ENCODE measurements at places on chromosomes 16 and 17.
A peak's percentile ranks its signal among the peaks of the same experiment; 100 is the strongest.

DNA sequence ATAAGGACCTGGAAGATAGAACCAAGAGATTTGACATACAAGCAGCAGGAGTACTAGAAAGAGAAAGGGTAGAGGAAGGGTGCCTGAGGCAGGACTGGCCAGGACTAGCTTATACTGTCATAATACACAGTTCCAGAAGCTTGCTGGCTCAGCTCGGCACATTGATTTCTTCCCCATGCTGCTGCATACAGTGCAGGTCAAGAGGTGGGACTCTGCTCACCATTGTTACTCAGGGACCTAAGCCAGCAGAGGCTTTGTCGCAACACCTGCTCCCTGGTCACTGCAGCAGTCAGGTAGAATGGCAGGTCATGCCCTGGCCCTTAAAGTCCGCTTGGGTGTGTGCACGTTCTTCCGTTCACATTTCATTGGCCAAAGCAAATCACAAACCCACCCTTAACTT, 32.8 kb downstream of the LDHD start:
- DNase-seq, result no peak

- no peak for DNase-seq
Measured at GRCh38 chr17:5819396-5819795, 235.1 kb upstream of the NLRP1 start.

DNA sequence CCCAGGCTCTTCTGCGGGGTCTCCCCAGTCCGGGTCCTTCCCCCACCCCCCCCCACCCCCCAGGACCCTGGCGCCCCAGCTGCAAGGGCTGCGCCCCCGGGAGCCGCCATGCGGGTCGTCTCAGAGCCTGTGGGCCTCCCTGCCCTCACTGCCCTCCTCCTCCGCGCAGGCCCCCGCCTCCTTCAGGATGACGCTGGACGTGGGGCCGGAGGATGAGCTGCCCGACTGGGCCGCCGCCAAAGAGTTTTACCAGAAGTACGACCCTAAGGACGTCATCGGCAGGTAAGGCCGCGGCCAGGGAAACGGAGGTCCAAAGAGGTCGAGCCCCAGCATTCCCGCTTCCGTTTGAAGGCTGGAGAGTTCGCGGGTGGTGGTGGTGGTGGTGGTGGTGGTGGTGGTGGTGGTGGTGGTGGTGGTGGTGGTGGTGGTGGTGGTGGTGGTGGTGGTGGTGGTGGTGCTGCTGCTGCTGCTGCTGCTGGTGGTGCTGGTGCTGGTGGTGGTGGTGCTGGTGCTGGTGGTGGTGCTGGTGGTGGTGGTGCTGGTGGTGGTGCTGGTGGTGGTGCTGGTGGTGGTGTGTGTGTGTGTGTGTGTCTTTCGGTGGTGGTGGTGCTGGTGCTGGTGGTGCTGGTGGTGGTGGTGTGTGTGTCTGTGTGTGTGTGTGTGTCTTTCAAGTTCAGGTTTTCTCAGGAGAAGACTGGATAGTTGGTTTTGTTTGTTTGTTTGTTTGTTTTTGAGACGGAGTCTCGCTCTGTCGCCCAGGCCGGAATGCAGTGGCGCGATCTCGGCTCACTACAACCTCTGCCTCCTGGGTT, 615 bp downstream of the PHKG2 start:
- no peak for DNase-seq

DNA sequence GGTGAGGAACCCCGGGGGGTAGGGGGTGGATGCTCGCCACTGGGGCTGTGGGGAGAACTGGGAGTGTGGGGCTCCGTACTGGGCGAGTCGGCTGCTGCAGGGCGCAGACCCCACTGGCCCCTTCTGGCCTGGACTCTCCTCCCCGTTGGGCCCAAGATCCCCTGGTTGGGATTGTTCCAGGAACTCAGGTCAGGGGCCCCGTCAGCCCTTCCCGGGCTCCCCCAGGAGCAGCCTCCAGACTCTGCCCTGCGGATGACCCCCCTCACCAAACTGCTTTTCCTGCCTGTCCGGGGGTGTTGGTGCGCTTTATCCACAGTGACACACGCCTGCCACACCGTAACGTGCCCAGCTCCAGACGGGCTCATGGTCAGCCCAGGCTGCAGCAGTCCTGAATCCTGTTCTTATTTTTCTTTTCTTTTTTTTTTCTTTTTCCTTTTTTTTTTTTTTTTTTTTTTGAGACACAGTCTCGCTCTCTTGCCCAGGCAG, 21.1 kb downstream of the CENPX start:
- no peak for DNase-seq

DNA sequence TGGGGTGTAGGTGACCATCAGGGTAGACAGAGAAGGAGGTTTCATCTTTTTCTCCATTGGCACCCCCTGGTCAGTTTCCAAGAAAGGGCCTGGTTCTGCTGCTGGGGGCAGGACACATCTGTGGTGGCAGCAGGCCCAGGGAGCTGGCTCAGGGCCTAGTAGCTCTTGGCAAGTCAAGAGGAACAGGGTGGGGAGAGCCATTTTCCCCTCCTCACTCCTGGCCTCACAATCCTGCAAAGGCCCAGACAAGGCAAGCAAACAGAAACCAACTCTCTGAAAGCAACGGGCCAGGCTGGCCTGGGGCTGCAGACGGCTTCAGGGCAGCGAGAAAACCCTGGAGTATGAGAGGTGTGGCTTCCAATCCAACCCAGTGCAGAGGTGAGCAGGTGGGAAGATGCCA, 192.9 kb upstream of the DYNLRB2 start:
- no peak for DNase-seq

DNA sequence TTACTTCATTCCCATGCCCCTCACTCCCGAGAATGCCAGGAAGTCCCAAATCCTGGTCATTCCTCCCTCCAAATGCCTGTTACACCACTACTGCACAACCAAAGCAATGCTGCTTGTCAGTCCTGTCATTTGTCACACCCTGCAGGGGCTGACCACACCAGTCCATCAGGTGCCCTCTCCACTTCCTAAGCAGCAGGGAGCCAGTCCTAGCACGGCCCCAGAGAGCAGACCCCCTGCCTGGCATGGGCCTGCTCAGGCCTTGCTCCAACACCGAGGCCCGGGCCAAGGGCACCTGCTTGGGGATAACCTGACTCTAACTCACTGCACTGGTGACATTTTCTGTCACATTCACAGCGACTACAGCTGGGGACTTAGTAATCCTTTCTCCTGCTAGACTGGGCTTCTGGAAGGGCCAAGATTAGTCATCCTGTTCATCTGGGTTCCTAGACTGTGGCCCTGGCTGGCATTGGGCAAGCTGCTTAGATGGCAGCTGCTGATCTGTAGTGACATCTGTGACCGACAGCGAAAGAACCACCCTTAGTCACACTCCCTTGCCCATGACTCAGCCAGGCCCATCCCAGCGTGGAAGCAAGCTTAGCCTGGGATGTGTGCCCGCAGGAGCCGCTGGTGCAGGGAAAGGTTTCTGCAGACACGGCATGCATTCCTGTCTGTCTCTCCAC, 5.4 kb downstream of the ALYREF start:
- no peak for DNase-seq

GRCh38 chr16:12245921-12246720, 269.6 kb downstream of the SNX29 start:
- peak; percentile 86 for DNase-seq

Data from SHP77 treated with DMSO at 0.1 percent for 48 hours (cell line).